ENCODE measurements at places on chromosomes 12 and 14.
A peak's percentile ranks its signal among the peaks of the same experiment; 100 is the strongest.

GRCh38 chr12:27505109-27505508 is 18.9 kb upstream of the PPFIBP1 start:
- DNase-seq = peak; percentile 30

DNA sequence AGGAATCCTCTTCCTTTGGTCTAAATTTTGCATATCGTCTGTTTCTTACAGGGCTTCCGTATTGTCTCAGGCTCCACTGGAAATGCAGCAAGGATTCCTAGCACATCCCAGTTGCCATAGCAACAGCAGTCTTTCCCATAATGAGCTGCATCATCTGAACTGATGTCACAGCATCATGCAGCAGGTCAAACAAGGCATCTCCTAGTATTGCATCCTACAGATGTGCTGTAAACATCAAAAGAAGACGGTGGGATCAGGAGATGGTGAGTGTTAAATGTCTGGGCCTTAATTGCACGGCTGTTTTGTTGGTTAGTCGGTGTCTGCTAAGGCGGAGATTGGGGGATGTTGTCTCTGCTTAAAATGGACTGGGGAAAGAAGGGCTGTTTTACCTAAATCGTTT is at the start of gene AKAP6:
Gene AKAP6, plus strand, starts transcription at position 153 of the 400 bp plus-strand sequence. CDS start 104,196 bp downstream, outside the sequence.
- no peak for DNase-seq

GRCh38 chr14:99137001-99137700 is 134.8 kb downstream of the BCL11B start:
- DNase-seq = no peak

- DNase-seq = no peak
Measured at GRCh38 chr12:4001031-4001430, 127.8 kb upstream of the PARP11 start.

- no peak for DNase-seq
Measured at GRCh38 chr12:132165584-132165983, 21.3 kb downstream of the NOC4L start.

DNA sequence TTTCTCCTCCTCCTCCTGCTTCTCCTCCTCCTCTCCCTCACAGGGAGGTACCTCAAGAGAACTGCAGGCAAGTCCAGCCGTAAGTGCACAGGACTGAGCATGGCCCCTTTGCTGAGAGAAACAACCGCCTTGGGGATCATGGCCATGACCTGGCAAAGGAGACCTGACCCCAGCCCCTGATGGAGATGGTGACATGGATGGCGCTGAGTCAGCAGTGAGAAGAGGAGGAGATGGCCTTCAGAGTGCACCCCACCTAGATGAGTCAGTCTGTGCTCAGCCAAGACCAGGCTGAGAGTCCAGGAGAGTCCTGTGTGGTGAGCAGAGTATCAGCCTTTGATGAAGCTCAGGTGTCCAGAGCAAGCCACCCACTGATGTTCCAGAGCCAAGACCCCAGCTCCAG is 36.4 kb downstream of the MEG3 start:
- DNase-seq = peak; percentile 47

GRCh38 chr12:80708259-80708974 is 983 bp downstream of the MYF6 start:
- no peak for DNase-seq

DNA sequence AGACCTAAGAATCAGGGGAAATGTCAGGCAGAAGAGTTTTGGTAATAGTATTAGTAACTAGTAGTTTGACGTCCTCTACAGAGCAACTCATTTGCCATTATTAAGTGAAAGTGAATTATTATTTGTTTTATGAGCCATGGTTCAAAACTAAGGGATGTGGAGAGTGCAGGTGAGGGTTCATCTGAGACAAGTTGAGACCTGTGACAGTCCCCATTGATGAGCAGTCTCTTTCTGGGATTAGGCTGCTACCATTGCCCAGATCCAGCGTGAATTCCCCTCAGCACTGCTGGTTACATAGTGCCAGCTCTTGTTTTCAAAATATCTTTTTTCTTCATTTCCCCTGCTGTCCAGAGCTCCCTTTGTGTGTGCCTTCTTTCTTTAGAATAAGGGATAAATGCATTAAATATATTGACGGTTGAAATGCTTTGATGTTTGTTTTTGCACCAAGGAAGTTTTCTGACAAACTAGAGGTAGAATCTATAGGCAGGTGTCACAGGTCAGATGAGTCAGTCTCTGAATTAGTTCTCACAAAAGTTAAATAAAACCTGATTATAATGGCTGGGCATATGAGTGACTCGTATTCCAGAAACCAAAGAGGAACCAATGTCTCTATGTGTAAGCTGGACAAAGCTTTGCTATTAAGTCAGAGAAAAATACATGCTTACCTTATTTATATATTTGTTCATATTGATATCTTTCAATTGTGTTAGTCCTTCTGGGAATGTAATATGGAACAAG is 381.4 kb downstream of the TMEM117 start:
- DNase-seq = no peak

- DNase-seq = no peak
Measured at GRCh38 chr14:58796242-58797009, 158.7 kb downstream of the DACT1 start.

DNA sequence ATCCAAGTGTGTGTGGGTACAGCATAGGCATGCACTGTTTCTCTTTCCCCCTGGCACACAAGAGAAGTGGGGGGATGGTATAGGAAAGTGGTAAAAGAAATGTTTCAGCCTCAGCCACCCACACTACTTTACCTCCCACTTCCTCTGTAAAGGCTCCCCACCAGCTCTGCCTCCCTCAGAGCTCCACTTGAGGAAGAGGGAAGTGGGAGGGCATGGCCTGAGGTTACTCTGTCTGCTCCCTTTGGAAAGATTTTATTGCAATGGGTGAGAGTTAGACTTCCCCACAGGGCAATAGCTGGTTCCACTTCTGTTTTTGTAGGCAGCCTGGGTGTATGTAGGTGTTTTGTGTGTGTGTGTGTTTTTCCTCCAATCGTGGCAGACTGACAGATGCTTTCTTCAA is 145.3 kb downstream of the SSPN start:
- DNase-seq = no peak

DNA sequence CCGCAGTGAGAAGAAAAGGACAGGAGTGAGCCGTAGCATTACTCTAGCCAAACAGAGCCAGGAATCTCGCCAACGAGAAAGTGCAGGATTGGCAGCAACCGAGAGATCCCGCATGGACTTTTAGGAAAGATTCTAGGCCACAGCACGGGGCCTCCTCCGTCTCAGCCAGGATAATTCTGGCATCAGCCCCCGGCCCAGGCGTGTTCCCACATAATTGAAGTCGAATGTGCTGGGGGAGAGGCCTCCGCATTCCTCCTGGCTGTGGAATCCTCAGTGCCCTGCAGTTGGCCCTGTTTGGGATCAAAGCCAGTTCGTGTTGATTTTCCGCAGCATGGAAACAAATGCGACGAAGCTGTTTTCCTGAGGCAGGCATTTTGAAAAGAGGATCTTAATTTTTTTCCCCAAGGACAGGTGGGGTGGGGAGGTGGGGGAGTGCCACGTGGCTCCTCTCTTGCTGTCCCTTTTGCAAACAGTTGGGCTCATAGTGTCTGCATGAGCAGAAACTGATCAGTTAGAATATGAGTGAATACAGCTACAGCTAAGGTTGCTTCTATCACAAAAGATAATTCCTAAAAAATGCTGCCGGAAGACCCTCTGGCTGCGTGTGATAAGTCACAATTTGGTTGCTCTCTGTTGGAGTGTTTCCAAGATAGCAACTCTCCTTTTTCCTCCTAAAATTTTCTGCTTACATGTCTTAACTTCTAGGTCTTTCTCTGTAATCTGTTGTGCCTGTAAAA is 37.3 kb upstream of the ATXN2 start:
- DNase-seq = peak; percentile 75

DNA sequence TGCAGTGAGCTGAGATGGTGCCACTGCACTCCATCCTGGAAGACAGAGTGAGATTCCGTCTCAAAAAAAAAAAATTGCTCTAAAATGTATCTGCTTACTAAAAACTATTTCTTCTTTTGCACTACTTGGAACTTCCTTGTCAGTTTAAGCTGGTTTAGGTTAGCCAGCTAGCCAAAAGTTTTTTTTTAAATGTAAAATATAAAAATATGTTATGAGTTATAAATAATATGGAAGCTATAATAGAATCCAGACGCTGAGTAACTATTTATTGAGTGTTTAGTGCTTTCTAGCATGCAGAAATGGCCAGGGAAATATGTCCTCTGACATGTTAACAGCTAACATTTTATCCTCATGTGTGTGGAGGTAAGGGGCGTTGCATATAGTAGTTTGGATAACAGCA is 85.6 kb downstream of the PLEKHA5 start:
- no peak for DNase-seq

DNA sequence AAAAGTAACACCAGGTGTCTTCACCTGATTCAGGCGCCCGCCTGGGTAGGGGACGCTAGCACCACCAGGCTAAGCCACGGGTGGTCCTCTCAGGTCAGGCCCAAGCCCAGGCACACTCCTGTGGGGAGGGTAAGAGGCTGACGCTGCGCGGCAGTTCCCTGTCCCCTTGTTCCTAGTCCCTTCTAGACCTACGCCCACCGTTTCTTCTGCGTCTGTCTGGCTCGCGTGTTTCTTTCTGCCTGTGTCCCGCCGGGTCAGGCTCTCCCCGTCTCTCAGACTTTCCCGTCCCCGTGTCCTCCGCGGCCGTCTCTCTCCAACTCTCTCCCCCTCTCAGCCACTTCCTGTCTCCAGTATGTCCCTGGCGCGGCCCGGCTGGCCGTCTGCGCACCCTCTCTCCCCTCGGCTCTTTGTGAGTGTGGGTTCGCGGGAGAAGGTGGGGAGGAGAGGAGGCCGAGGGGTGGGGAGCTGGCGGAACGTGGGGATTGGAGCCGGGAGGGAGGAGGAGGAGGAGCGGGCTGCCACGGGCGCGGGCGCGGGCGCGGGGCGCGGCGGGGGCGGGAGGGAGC is 3.1 kb upstream of the TNS2 start:
- DNase-seq = peak; percentile 79

DNA sequence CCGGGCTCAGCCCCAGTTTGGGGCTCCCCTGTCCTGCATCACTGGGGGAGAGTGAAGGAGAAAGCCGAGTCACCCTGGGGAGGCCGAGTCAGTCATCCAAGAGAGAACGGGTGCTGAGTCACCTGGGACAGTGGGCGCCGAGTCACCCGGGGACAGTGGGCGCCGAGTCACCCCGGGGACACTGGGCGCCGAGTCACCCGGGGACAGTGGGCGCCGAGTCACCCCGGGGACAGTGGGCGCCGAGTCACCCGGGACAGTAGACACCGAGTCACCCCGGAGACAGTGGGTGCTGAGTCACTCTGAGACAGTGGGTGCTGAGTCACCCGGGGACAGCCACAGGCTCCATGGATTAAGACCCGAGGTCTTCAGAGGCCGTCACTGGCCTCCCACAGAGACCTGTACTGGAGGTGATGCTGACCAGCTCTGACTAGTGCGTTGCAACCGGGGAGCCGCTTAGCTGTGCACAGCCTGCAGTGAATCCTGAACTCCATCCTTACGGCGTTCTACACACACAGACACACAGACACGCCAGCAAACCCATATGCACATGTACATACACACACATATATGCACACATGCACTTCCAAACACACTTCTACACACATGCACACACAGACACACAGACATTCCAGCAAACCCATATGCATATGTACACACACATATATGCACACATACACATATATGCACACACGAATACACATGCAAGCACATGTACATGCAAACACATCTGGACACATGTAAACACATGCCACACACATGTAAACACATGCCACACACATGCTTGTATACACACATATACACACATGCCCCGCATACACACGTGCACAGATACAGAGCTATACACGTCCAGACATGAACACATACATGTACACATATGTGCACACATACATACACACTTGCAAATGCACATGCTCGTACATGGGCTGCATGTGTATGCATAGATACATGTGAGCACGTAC is 64.9 kb upstream of the GALNT9 start:
- peak; percentile 26 for DNase-seq

- no peak for DNase-seq
Measured at GRCh38 chr12:25293653-25294052, 42.9 kb upstream of the KRAS start.

DNA sequence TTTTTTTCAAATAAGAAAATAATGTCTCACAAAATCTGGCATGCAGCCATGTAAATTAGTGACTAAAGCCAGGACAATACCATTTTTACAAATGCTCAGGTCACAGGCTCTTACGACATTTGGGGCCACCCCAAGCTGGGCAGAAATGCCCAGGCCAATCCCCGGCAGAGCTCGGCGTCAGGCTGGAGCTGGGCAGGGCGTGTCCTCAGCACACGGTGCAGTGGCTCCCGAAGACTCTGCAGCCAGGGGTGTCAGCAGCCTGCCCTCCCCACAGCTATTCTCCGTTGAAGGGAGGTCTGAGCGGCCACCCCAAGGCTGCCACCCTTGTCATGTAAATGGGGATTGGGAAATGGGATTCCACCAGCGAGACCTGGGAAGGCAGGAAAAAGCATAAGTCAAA is 158.6 kb downstream of the DICER1 start:
- no peak for DNase-seq

- DNase-seq = no peak
Measured at GRCh38 chr12:102503056-102503681, 22.8 kb upstream of the IGF1 start.

DNA sequence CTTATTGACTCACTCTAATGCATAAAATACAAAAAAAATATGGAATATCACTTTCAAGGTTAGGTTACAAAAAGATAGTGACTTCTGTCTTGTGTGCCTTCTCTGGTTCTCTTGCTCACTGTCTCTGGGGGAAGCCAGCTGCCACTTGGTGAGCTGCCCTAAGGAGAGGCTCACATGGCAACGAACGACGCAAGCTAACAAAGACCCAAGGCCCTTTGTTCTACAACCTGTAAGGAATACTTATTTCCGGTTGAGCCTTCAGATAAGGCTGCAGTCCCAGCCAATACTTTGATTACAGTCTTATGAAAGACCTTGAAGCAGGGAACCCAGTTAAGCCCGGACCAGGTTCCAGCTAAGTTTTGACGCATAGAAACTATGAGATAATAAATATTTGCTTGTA is 242.4 kb upstream of the TBX3 start:
- no peak for DNase-seq
